MV-4-11 (cell line): ENCODE measurements at places on chromosomes 6 and 20.

DNA sequence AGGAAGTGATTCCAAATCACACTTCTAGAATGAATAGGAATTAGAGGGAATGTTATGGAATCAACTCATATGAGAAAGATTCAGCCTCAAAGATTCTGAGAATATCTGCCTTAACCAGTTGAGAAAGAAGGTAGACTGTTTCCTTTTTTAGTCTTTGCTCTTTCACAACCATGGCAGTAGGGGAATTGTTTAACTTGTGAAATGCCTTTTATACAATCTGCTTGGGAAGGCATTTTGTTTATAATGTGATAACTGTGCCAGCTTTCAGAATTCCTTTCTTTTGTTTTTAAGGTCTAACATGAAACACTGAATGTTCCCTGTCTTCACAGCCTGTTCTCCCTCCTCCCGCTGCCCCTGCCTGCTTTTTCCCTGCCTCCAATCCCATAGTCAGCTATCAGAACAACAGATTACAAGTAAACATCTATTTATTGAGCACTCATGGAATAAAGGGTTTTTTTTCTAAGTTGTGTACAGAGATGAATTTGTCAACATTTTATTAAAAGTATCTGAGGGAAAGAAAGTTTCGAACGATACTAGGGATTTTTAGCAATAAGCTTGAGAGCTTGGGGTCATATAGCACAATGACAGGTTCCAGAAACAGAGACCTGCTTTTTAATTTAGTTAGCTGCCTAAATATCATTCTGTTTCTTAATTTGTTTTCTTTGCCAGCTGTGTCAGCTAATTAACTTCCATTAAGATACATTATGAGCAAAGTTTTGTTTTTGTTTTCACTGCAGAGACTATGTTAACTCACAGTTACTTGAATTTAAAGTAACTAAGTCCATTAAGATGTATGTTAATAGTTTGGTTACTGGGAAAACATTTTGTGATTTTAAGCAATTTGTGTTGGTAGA, 28.3 kb upstream of the FBXO30 start:
- peak; percentile 23 for DNase-seq

- DNase-seq: peak; percentile 34
Observed at GRCh38 chr6:163416557-163417253, 2.2 kb downstream of the QKI start.

DNA sequence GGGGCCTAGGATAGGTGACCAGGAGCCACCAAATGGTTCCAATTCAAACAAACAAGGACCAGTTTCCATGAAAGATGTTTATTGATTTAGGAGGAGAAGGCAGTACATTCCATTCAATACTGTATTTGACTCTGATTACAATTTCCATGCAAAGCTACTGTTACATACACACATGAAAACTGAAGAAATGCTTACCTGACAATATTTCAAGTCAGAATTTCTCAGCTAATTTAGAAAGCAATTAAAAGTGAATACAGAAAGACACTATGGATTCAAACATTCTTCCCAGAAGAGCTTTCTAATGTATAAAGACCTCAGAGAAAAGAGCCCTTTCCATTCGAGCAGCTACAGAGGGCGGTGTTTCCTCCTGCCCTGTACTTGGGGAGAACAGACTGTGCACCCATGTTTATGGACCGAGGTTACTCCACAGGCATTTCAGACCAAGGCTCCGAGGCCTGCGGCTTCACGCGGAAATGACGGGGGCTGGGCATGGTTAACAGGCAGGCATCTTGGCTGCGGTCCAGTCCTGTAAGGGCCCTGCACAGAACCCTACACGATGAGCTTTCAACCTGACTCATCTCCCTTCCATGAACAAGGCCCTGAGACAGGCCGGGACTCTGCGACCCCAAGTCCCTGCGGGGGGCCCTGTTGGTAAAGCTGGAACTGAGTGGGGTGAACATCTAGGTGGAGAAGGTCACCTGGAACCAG, 25.7 kb upstream of the TCFL5 start:
- DNase-seq: peak; percentile 96

DNA sequence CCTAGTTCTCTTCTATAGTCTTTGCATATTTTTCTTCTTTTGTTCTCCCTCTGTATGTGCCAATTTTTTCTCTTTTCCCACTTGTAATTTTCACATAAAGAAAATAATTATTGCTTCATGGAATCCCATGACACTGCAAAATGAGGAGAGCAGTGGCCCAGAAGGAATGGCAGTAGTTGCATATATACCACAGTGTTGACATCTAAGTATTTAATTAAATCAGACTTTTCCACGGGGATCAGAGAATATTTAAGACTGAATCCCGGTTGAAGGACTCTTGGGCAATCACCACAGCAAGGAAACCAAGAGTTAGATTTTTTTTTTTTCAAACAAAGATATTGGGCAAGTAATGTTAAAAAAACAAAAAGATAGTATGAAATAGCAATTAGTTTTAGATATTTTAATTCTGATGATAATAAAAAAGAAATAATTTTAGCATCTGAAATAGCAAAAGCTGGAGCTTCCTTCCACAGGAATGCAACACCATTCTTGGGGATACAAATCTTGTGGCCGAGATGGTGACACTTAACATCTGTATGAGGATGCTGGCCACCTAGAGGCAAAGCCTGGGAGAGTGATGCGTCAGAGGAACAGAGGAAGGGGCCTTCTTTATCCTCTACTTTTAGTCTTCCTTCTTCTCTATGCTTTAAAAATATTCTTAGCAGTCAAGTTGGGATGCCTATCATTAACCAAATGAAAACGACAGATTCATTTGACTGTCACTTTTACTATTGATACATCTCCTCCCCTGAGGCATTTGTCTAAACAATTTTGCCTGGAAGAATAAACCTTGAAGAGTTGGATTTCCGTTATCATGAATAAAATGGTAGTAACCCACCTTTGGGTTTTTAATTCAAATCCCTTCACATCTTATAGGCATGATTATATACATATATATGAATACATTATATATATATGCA, 356.2 kb downstream of the GJA1 start:
- no peak for DNase-seq

DNA sequence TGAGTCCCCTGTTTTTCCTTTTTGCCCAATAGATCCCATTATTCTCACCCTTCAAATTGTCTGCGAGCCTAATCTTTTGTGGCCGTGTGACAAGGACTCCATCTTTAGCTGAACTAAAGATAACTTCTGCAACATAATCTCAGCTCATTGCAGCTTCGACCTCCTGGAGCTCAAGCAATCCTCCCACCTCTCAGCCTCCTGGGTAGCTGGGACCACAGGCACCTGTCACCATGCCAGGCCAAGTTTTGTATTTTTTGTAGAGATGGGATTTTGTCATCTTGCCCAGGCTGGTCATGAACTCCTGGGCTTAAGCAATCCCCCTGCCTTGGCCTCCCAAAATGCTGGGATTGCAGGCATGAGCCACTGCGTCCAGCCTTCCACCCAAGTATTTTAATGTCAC, 161.0 kb downstream of the GJA1 start:
- no peak for DNase-seq

DNA sequence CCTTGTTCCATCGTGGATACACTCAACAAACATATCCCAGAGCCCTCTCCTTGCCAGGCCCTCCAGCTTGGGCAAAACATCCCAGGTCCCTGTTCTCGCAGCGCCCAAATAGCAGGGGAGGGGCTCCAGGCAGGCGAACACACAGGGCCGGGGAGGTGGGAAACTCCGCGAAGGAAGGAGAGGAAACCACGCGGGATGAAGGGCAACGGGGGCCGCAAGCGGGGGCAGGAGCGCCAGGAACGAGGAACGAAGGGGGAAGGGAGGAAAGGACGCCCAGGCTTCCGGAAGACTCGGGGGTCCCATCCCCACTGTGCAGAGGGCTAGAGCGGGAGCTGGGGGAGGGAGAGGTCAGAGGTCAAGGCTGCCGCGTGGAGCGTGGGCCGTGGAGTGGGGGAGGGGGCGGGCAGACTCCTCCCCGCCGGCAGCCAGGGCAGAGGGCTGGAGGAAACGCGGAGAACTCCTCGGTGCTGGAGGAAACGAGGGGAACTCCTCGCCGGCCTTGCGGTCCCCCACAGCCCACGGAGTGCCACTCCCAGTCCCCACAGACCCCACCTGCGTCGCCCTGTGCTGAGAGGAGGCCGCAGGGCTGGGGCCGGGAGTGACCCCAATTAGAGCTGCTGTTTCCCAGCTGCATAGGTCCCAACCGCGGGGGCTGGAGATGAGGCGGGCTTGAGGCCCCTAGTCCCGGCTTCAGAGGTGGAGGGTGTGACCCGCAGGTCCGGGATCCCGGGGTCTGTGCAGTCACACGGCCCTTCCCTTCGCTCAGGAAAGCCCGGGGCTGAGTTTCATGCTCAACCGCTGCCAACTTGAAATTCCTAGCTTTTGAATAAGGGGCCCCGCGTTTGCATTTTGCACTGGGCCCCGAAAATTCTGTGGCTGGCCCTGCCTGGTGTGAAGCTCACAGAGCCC, 1.2 kb upstream of the RBM38 start:
- peak; percentile 11 for DNase-seq

DNA sequence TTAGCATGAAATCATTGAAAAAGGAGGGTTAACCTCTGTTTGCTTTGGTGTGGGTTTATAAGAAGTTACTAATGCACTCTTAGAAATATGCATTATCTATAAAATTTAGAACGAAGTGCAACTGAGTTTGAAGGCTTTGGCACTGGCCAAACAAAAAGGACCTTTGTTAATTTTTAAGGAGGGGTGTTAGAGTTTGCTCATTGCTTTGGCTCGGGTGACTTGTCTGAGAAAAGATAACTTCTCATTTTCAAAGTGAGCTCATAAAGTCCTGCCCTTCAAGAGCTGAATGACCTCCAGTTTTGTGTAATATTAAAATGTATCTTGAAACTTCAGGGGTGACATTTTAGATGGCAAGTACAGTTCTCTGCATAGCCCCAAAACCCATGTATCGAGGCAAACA, 25.9 kb downstream of the NEDD9 start:
- peak; percentile 63 for DNase-seq

DNA sequence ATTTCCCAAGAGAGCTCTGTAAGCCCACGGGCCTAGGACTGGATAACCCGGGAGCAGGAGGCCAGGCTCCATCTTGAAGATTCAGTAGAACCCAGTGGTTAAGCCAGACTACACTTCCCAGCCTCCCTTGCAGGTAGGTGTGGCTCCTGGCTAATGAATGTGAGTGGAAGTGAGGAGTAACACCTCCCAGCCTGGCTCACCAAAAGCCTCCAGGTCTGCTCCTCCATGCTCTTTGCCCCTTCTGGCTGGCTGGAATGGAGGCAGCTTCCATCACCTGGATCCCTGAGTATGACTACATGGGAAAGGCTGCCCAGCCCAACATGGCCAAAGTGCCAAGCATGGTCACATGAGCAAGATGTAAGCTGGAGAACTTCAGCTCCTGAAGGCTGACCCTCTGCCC, 9.7 kb downstream of the LRRN4 start:
- no peak for DNase-seq

- DNase-seq: peak; percentile 79
Observed at GRCh38 chr6:105561486-105561885, 158.6 kb upstream of the PREP start.

DNA sequence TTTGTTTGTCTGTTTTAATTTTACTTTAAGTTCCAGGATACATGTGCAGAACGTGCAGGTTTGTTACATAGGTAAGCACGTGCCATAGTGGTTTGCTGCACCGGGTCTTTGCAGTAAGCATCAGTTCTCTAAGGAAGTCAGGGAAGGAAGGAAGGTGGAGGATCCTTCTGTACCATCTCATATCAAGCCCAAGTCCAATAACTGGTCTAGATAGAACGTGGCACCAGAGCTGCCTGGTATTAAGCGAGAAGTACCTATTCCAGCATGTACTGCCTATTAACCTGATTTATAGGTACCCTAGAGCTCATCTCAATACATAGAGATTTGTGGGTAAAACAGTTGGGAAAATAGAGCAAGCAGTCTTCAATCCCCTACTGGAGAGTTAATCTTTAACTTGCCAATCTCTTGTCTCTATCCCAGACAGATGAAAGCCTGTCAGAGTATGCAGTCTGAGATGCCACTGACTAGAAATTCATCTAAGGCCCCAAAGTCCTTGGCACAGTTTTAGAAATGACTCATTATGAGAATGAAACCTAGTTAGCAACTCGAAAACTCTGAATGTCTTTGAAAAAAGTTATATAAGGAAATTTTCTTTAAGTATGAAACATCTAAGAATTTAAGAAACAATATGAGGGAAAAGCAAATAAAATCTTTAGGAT, 144.9 kb downstream of the TFAP2A start:
- DNase-seq: no peak

DNA sequence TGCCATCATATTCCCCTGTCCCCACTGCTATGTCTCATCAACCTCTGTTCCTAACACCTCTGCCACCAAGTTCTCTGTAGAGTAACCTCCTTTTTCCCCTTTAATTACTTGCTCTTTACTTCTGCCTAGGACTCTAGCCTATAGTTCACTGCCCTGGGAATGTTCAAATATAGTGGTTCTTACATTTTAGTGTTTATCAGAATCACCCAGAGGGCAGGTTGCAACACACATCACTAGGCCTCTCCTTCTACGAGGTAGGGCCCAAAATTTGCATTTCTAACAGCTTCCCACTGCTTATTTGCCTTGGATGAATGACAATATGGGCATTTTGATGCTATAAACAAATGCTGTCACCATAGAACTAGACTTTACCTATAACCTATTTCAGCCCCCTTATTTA, 23.1 kb upstream of the C6orf141 start:
- DNase-seq: no peak
